ENCODE measurements at places on chromosomes 6 and 20.
A peak's percentile ranks its signal among the peaks of the same experiment; 100 is the strongest.

GRCh38 chr6:49639177-49639817 is 2.7 kb upstream of the RHAG start:
- DNase-seq = no peak

GRCh38 chr6:169829786-169830185 is 78.4 kb downstream of the ERMARD start:
- DNase-seq = no peak

DNA sequence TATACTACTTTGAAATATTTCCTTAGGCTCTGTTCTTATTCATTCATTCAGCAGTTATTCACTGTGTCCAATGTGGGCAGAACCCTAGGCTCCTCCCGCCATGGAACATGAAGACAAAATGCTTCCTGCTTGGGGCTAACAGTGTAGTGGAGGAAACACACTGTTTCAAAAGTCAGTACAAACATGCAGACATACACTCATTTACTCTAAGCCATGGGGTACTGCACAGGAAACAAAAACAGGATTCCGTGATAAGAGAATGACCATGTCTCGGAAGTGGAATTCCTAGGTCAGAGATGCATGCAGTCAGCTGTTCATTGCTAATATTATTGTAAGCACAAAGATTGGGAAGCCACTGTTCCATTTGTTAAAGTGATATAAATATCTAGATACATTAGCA is 18.4 kb upstream of the FAM209A start:
- DNase-seq = no peak

DNA sequence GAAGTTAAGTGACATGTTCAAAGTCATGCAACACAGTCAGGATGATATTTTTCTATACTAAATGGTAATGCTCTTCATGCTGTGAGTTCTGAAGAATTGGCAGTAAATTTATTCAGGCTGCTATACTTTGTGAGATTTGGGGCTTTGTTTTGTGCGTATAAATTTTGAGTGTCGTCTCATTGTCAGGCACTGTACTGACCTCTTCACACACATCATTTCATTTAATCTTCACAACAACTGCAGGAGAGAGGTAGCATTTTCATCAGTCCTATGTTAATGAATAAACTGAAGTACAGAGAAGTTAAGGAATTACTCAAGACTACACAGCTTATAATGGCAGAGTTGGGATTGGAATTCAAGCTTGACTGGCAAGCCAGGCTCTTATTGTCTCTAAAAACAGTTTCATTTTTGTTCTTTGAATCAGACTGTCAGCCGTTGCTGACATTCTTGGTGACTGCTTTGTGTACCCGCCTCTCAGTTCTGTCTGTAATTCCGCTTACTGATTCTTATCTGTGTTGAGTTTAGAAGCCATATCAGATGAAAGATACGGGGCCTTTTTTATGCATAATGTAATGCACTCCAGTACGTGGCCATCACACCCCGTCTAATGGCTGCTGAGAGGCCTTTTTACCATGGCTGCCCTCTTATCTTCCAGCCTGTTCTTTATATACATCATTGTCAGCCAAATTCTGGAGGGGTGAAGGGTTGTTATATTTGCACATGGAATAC is 274.9 kb downstream of the UTRN start:
- peak; percentile 46 for DNase-seq

DNA sequence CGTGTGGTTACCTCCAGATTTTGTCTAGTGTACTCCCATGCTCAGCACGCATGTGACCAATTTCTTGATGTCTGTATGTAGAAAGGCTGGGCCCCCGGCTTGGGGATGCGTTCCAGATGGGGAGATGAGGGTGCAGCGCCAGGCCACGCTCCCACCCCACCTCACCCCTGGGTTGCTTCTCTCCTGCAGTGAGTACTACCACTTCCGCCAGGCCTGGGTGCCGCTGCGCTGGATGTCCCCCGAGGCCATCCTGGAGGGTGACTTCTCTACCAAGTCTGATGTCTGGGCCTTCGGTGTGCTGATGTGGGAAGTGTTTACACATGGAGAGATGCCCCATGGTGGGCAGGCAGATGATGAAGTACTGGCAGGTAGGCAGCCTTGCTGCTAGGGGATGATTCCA is 11.5 kb upstream of the SRF start:
- DNase-seq = no peak

- DNase-seq = no peak
These were observed 29.5 kb downstream of the ALDH8A1 start for GRCh38 chr6:134920422-134920821.

DNA sequence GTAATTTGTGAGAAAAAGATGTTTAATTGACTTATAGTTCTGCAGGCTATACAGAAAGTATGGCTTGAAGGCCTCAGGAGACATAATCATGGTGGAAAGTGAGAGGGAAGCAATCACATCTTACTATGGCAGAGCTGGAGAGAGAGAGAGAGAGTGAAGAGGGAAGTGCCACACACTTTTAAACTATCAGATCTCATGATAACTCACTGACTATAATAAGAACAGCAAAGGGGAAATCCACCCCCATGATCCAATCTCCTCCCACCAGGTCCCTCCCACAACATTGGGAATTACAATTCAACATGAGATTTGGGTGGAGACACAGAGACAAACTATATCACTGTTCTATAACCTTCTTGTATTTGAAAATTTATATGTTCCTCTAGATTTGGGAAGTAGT is 117.2 kb upstream of the BMP5 start:
- DNase-seq = no peak

DNA sequence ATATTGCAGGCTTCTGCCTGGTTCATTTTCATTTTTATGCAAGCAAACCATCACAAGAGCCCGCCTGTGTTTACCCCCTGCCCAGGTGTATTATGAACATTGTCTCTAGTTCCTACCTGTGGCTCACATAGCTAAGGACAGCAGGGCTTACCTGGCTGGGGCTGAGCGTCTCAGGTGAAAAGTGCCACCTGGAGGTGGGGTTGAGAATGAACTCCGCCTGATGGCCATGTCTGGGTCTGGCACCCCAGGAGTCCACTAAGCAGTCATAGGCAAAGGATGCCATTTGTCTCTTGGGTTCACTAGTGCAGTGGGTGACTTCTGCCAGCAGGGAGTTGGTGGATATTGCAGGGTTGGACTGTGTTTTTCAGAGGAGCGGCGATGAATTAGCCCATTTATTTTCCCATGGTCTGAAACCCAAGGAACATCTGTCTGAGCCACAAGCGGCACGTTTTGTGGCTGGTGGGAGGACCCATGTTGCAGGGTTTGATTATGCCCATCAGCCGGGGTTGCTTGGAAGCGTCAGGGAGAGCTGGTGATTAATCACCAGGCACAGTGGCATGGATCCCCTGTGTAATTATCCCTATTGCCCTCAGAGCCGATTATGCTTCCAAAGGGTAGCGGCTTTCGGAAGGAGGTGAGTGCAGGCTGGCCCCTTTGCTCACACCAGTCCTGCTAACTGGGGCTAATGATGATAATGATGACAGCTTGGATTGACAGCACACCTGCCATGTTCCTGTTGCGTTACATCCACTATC is 92.1 kb downstream of the CDH26 start:
- DNase-seq = no peak

GRCh38 chr6:44039839-44040350 is 87.4 kb downstream of the MRPL14 start:
- DNase-seq = no peak

DNA sequence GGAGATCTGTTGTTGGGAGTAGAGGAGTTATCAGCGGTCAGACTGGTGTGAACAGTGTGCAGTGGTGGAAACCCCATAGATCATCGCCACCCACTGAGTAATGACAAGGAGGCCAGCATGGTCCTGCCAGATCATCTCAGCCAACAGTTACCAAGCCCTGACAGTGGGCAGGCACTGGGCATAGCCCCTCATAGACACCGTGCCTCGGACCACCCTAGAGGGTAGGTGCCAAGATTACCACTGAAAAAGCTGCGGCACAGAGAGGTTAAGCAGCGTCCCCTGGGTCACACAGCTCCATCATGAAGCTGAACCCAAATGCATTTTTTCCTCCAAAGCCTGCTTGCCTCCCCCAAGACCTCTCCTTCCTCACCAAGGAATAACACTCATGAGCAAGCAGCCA is 21.5 kb upstream of the BMP7 start:
- DNase-seq = no peak

DNA sequence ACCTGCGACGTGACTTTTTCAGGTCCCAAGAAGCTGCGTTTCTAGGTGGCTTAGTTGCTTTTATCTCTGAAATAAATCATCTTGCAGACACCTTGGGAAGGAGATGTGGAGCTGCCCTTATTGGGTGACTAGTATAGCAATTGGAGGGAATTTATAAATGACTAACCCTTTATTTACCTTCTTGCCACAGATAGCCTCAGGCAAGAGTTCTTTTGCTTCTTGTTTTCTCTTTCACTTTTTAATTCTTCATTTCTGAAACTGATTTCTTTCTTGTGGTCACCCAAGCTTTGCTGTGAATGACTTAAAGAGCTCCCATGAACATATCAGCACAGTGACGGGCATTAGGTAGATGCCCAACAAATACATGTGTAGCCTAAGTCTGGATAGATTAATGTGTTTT is 3.0 kb downstream of the ADGRF4 start:
- DNase-seq = no peak

DNA sequence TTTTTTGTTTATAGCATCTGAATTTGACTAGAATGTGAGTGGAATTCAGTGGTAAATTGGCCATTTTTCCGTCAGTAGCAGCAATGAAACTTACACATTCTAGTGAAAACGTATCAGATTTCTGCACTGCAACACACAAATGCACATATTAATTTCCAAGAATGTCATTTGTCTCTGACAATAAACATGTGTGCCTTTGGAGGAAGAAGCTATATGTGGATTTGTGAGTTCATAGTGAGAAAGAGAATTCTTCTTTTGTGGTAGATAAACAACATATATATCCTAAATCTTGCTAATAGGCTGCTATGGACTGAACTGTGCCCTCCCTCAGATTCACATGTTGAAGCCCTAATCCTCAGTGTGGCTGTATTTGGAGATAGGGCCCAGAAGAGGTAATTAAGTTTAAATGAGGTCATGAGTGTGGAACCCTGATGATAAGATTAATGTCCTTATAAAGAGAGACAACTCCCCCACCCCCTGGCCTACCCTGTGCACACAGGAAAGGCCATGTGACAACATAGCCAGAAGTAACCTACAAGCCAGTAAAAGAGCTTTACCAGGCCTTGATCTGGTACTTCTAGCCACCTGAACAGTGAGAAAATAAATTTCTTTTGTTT is 200.2 kb upstream of the EYA4 start:
- no peak for DNase-seq

- DNase-seq = no peak
These were observed 620.9 kb downstream of the PHF3 start for GRCh38 chr6:64256483-64256882.

GRCh38 chr6:157814883-157815282 is 8.2 kb upstream of the SNX9 start:
- peak; percentile 54 for DNase-seq

- no peak for DNase-seq
These were observed 302.7 kb upstream of the PRDM1 start for GRCh38 chr6:105783333-105783935.
